Mucosa of gallbladder (tissue), 1 donor: ENCODE measurements at places on chromosomes 5 and 9.

- no peak for DNase-seq
Observed at GRCh38 chr5:73229271-73229670, 56.3 kb downstream of the TMEM174 start.

DNA sequence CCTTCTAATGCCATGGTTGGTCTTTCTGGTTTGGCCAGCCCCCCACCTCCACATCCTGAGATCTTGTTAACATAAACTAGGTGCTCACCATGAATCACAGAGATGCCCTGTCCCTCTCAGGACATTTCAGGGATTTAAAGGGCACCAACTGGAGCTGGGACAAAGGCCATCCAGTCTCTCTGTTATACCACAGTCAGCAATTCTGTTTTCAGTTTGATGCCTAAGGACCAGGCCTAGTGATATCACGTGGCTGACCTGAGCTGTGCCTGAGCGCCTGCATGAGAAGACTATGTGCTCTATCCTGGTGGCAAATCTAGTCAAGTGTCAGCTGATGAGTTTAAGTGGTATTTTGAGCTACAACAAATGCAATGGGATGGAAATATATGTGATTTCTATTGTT is 26.1 kb downstream of the SPIN1 start:
- no peak for DNase-seq

- no peak for DNase-seq
Observed at GRCh38 chr5:176844706-176845391, 34.5 kb downstream of the UNC5A start.

- no peak for DNase-seq
Observed at GRCh38 chr5:171478946-171479775, 59.7 kb downstream of the FGF18 start.

DNA sequence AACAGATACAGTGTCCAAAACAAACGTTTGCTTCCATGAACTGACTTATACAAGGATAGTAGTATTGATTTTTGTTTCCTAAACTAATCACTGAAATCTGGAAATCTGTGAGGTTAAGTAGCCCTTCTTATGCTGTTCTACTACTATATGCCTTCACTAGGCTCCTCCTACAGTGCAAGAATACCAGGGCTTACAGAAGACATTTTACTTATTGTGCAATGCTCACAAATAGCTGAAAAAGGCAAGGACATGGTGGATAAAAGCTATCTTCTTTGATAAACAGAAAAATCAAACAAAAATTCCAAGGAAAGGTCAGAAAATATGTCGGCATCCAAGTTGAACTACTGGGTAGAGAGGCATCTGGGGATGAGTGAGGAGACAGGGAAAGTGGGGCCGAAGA is 61.9 kb downstream of the OXCT1 start:
- DNase-seq: no peak

DNA sequence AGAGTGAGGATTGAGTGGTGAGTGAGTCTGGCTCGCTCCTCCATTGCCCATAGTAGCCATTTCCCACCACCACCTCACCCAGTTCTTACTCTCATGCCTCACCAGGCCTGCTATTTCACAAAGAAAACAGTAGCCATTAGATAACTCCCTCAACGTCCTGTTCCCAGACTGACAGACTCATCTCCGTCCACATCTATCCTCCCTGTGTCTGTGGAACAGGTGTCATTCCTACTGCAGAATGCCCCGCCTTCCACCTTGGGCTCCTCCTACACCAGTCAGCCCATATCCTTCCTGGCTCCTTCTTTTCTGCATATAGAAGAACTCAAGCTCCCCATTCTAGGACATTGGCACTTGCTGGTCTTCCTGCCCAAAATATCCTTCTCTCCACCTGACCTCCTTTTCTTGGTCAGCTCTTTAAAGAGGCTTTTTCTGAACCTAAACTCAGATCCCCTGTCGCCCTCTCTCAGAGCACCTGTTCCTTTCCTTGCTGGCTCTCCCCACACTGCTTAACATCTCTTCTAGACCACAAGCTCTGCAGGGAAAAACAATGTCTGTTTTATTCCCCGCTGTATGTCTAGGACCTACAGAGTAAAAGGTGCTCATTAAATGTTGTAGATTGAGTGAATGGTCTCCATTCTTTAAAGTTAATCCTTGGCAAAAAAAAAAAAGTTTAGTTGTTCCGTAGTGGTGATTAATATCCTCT is 3.2 kb downstream of the TNFAIP8 start:
- no peak for DNase-seq

DNA sequence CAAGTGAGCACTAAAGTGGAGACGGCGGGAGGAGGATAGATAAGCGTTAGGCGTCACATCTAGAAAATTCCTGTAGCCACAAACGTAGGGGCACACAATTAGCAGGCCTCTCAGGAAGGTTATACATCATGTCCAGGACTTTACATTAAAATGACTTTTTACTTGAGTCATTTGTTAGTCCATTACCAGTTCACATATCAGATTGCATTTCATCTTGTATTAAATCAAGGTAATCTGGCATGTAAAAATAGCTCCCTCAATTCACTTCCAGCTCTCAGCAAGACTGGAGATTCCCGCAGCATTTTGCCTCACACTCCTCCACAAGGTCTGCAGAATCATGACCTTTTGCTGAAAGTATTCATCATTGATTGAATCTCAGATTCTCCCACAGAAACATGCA is 118.8 kb downstream of the PRDM6 start:
- DNase-seq: no peak
